ENCODE measurements at places on chromosomes 2 and 18.

- peak; percentile 71 for DNase-seq
Observed at GRCh38 chr18:23136326-23137096, 1.2 kb downstream of the CABLES1 start.

DNA sequence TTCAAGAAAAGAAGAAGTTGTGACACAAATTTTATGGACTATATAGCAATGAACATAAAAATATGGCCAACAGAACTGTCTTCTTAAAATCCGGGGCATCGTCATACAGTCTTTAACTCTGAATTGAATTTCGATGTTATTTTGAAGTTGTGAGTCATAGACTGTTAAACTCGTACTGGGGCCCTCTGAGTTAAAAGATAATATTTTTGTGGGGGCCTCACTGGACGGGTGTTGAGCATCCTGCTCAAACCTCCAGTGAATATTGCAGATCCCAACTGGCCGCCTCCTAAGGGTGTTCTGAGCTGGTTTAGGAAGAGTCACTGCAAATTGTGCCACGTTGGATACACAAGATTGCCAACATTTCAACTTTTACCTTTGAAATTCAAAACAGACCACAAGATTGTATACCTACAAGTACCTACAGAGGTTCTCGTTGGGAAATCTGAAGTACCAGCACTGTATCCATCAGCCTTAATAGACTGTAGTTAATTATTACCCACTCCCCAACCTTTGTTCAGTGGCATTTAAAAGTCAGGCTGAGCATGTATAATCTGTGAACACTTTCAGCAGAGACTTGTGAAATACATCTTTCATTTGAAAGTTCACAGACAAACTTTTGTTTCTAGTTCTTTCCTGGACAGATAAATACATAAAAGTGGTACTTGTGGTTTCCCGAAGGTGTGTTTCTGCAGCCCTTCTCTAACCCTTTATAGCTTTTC is 27.8 kb downstream of the KLHL23 start:
- DNase-seq, result no peak

DNA sequence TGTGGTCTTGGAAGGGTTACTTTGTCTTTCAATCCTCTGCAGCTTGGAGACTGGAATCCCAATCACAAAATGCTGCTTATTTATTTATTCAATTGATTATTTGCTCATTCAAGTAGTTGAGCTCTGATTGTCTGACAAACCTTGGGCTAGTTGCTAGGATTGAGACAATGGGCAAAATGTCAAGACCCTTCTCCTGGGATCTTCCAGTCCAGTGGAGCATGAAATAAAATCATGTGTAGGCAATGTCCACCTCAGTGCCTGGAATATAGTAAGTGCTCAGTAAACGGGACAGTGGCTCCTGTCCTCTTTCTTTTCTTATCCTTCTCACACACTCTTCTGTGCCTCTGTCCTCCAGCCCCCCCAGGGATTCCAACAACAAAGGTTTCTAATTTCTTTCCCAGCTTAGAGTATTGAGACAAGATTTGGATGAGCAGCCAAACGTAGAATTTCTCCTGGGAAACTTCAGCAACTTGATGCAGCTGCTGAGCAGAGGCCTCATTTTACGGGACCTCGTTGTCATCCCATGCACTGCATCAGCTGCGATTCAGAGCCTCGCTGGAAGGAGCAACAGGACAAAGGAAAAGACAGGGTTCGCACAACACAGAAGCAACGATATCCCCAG is 545.0 kb downstream of the SOX11 start:
- DNase-seq, result no peak

DNA sequence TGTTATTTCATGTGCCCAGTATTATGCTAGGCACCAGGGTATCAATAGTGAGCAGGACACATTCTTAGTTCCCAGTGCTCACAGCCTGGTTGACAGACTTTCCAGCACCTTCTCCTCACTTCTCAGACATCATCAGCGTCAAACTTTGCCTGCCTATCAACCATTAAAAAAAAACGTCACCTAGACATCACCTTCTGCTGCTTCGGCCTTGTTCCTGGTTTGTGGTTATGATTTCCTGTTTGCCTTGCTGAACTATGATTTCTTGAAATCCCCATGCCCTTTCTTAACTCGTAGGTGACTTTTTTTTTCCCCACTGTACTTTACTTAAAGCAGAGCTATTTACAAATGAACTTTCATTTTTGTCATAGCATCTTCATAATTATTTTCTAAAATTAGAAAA is 60.4 kb upstream of the NABP1 start:
- DNase-seq, result no peak

DNA sequence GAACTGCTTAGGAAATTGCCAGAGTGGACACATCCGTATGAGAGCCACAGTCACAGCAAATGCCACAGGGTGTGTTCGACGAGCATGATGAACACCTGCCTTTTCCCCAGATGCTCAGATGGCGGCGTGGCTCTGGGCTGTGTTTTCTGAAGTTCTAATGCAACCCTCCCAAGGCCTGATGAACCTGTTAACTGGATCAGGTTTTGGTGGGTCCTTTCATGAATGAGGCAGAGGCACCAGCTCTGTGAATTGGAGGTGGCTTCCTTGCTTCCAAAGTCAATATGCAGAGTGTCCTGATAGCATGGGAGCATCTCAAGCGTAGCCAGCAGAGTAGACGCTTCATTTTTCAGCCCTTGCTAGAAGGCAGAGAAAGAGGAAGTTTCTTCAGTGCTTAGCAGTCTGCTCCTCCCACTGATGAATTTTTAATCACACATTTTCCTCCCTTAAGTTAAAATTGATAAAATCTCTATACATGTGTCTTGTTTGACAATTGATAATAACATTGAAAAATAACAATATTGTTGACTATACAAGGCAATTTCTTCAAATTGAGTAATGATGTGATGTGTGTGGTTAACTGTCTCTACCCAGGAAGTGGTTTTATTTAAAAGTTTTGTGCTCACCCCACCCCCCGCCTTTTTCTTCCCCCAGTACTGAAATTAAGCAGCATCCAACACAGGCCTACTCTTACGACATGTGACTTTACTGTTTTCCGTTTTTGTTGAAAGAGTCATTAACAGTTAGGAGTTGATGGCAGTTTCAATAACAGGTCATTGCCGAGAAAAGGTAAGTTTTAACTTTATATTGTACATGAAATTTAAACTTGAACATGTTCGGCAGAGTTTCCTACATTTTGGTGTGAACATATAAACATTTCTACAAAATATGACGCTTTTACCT is at the start of gene ARHGAP15:
ARHGAP15 (plus strand) TSS at position 739 of the 900 bp plus-strand sequence.
- DNase-seq, result peak; percentile 59

DNA sequence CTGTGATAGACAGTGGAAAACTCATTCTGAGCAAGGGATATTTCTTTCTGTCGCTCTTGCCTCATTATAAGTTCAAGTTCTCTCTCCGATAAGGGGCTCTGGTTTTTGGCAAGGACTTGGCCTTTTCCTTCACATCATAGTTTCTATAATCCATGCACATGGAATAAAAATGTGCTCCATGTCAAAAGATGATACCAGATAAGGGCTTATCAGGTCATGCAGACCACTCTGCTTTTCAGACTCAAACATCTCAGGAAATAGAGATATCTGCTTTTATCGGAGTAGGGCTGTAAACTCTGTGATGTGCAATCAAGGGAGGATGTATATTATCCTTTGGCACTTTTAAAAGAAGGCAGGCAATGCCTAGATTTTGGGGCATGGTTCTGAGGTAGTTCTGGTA is 45.0 kb upstream of the DARS1 start:
- no peak for DNase-seq

- no peak for DNase-seq
Observed at GRCh38 chr18:1020731-1021344, 116.2 kb downstream of the ADCYAP1 start.

DNA sequence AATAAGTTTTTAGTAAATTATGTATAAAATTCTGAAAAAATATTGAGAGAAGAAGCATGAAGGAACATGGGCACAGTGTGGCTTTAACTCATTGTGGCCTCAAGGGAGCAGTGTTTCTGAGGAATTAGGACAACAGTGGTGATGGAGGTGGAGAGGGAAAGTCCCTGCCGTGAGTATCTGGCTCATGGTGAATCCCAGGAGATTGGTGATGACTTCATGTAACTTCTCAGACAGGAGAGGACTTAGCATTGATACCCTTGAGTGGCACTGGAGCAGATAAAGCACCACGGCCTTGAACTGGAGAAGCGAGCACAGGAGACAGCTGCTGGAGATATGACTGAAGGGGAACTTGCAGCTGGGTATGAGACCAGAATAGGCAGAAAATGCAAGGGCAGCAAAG is 35.0 kb upstream of the LRP1B start:
- DNase-seq, result no peak

- no peak for DNase-seq
Observed at GRCh38 chr2:154449951-154450658, 248.4 kb upstream of the KCNJ3 start.

DNA sequence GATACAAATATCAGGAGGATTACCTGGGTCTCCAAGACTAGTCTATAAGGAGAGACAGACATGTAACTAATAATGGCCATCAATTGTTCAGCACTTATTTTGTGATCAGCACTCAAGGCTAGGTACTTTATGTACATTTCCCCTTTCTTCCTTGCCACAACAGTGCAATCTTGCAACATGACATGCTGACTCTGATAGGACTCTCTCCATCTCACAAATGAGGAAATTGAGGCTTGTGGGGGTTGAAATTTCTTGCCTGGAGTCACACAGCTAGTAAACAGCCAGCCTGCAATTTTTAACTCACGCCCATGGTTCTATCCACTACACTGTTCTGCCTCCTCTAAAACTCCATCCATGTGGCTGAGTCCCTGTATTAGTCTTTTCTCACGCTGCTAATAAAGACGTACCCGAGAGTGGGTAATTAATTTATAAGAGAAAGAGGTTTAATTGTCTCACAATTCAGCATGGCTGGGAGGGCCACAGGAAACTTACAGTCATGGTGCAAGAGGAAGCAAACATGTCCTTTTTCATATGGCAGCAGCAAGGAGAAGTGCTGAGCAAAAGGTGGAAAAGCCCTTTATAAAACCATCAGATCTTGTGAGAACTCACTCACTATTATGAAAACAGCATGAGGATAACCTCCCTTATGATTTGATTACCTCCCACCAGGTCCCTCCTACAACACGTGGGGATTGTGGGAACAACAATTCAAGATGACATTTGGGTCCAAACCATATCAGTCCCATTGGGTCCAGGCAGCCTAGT is 302.4 kb downstream of the PLCL1 start:
- DNase-seq, result no peak

DNA sequence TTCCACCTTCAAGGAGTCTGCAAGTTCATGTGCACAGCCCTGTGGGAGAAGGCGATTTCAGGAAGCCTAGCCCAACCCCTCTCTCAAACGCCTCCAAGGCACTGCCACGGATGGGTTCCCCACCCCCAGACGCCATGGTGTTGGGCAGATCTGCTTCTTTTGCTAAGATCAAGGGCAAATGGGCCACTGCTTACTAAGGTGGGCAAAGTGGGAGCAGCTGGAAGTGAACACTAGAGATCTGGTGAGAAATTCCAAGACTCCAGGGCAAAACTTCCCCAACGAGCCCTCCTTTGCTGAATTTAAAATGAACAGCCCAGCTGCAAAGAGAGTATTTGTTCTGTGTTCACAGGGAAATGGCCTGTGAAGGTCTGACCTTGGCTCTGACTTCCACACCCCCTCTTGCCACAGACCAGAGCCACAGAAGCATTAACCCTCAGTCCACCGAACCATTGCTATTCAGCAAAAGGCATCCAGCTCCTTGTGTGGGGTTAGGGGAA is 45.1 kb upstream of the ZBTB7C start:
- no peak for DNase-seq

DNA sequence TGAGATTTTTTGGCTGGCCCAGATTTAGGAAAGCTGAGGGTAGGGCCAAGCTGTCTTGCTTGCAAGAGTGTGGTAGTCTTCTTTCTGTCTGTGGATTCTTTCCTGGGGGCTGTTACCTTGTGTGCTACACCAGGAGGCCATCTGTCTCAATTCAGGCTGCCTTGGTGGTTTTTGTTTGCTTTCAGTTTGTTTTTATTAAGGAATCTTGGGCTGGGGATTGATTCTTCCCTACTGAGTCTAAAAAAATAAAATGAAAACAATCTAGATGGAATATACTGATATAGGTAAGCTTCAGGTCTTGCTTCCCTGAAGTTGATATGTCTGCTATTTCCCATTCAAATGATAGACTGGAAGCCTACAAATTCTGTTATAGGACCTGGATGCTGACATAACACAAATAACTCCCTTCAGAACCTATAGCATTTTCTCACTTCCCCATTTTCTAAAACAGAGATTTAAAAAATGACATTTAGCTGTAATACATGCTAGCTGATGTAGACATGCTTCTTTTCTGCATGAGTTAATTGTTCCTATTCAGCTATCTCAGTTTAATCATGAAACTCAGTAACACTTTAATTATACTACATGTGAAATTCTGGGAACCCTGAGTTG is 5.3 kb downstream of the LHCGR start:
- DNase-seq, result no peak

DNA sequence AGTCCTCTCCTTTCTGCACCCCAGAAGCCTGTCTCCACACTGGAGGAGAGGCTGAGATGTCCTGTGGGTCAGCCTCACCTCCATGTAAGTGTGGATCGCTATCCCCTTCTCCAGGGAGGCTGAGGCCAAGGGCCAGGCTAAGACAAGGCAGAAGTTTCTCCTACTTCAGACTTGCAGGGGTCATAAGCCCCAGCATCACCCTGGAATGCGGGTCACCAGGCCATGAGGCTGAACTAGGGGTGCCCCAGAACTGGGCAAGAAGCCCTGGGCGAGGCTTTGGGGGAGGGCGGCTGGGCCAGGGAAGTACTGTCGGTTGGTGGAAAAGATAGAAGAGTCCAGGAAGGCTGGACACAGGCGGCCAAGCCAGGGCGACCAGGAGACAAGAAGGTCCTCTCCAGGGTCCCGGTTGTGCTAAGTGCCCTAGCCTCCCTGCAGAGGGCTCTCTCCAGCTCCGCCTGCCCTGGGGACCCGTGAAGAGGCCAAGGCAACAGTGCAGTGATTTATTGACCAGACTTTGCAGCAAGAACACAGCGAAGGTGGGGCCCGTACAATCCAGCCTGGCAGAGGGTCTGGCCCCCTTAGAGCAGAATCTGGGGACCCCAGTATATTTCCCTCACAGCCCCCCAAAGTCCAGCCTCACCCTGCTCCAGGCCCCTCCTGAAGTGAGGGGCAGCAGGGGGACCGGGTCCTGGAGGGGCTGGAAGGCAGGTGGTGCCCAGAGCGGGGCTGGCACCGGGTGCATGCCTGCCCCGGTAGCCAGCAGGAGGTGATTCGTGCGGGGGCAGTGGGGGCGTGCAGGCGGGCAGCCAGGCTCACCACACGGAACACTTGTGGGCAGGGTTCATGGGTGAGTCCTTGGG is 8.1 kb downstream of the ECEL1 start:
- peak; percentile 32 for DNase-seq

DNA sequence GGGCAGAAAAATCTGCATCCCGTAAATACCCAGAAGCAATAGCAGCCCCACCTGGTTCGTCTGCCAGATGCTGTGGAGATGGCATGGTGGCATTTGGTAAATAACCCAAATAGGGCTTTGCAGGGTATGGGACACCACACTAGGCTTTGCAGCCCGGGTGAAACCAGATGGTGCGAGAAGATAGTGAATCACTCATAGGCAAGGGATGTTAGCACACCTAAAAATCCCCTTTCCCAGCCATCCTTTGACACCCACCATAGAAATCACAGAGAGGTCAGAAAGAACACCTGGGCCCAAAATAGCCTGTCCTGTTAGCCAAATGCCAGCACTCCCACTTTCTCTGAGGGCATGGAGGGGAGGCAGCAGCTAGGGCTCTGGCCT is 47.6 kb downstream of the BCL11A start:
- DNase-seq, result no peak

- no peak for DNase-seq
Observed at GRCh38 chr2:44038277-44038676, 42.5 kb upstream of the LRPPRC start.
